ENCODE measurements at places on chromosomes 11 and 22. TPM values are rescaled to one million over a fixed set of nuclear protein-coding genes. Genes with fewer than 3 reads are reported as not detected.

- H3K36me3 ChIP-seq = no peaks in the 10 kb centered on the region
Observed at GRCh38 chr22:40190501-40190900, 12.8 kb downstream of the TNRC6B start.

Gene KCNQ1
- total RNA-seq = 1.0 TPM

Gene IZUMO1R
- not detected for total RNA-seq

GRCh38 chr11:19867064-19867463, 154.4 kb downstream of the NAV2 start:
- DNase-seq = no peak
- no peaks in the 10 kb centered on the region for H3K36me3 ChIP-seq
- no peak overlapping the region for H3K4me3 ChIP-seq
- no peaks in the 10 kb centered on the region for H3K4me1 ChIP-seq
- no peak overlapping the region for H3K27ac ChIP-seq
- no peaks in the 10 kb centered on the region for H3K27me3 ChIP-seq

GRCh38 chr11:1746956-1747752, 3.2 kb downstream of the IFITM10 start:
- no peak overlapping the region for H3K27ac ChIP-seq
- H3K4me1 ChIP-seq = 0 out of 2 replicates have a peak, but pooled peaks cover 6% of the 10 kb centered on the region
- no peak overlapping the region for H3K4me3 ChIP-seq
- DNase-seq = peak; percentile 27
- no peaks in the 10 kb centered on the region for H3K36me3 ChIP-seq

- no peaks in the 10 kb centered on the region for H3K4me1 ChIP-seq
- H3K36me3 ChIP-seq = no peaks in the 10 kb centered on the region
- H3K4me3 ChIP-seq = no peak overlapping the region
- no peak for DNase-seq
Observed at GRCh38 chr11:100941033-100941432, 188.6 kb downstream of the PGR start.

Gene CFL1
- 1,056 TPM for total RNA-seq

DNA sequence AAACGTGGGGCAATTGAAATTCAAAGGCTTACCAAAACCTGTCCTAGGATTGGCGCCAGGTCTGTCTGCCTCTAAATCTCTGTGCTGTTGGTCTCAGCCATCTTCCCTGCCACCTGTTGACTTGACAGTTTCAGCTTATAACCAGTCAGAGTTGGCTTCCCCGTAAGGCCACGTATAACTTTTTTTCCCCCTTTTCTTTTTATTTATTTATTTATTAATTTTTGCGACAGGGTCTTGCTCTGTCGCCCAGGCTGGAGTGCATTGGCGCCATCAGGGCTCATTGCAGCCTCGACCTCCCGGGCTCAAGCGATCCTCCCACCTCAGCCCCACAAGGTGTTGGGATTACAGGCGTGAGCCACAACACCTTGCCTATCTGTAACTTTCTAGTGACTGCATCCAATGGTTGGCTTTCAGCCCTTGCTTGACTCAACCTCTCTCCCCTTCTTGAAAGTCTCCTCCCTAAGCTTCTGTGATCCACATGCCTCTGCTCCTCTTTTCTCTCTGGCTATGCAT, 1.4 kb upstream of the SYVN1 start:
- H3K27ac ChIP-seq = peak overlapping the region; percentile 100
- no peaks in the 10 kb centered on the region for H3K27me3 ChIP-seq
- peak overlapping the region; percentile 30 for H3K4me3 ChIP-seq
- peaks cover 6% of the 10 kb centered on the region for H3K36me3 ChIP-seq
- DNase-seq = no peak

DNA sequence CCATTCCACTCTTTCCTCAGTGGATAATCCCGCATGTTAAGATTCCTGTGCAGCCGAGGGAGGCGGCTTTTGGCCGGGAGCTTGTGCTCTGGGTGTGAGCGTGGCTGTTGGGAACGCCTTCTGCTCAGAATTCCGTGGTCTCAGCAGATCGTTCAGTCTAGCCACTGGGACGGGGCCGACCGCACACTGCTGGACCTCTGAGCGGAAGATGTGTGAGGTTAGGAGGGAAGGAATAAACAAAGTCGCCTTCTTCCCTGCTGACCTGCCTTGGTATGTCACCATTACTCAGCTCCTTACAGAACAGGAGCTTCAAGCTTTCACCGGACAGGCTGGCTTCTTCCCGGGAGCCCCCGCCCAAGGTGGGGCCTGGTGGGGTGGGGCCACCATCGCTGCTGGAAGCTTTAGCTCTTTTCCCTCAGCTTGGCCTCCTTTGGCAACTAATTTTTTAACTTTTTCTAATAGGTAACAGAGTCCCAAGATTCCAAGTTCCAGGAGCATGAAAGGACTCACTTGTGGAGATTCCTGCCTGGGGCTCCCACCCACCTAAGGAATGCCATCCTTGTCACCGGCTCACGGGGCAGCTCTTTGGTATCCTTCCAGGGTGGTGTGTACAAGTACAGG, 22.5 kb upstream of the SEPTIN5 start:
- H3K36me3 ChIP-seq = no peaks in the 10 kb centered on the region
- peak; percentile 53 for DNase-seq
- peaks cover 3% of the 10 kb centered on the region for H3K4me1 ChIP-seq
- H3K27ac ChIP-seq = peak overlapping the region; percentile 79
- no peaks in the 10 kb centered on the region for H3K27me3 ChIP-seq

Gene SLC22A25
- total RNA-seq = 0.16 TPM

Gene PANX3
- total RNA-seq = not detected

- no peaks in the 10 kb centered on the region for H3K36me3 ChIP-seq
- peak overlapping the region; percentile 56 for H3K27ac ChIP-seq
- no peaks in the 10 kb centered on the region for H3K27me3 ChIP-seq
- no peak overlapping the region for H3K4me3 ChIP-seq
- DNase-seq = no peak
Observed at GRCh38 chr22:37387793-37388192, 39.5 kb downstream of the ELFN2 start.

DNA sequence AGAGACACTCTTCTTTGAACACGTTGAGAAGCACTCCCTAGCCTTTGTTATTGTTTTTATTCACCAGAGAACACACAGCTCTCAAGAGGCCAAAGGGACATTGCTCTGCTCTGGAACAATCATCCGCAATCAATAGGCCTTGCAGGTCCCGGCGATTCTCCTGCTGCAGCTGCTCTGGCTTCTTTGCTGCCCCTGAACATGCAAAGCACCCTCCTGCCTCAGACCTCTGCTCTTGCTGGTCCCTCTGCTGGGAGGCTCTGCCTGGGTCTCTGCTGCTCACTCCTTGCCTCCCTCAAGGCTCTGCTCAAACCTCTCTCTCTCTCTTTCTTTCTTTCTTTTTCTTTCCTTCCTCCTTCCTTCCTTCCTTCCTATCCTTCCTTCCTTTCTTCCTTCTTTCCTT, 232.7 kb downstream of the DSCAML1 start:
- no peaks in the 10 kb centered on the region for H3K36me3 ChIP-seq
- no peak for DNase-seq
- no peaks in the 10 kb centered on the region for H3K4me1 ChIP-seq
- no peak overlapping the region for H3K27ac ChIP-seq

Gene MOGAT2
- total RNA-seq = 0.39 TPM

DNA sequence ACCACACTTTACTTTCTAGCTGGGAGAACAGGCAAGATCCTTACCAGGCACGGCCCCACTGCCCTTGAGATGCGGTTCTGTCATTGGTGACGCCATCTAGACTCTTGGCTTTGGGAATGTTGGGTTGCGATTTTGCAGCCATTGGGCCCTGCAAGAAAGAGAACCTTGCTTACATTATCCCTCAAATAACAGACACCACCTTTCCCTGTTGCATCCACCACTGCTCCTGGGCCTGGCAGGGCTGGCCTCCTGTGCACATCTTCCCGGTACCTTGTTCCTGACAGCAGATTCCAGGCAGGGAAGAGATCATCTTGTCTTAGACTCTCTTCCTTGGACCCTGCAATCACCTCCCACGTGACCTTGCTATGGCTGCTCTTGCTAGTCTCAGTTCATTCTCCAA, 3.4 kb downstream of the DHCR7 start:
- no peaks in the 10 kb centered on the region for H3K27me3 ChIP-seq
- H3K4me1 ChIP-seq = peaks cover 11% of the 10 kb centered on the region
- H3K27ac ChIP-seq = peak overlapping the region; percentile 17
- peaks cover 26% of the 10 kb centered on the region for H3K36me3 ChIP-seq
- no peak overlapping the region for H3K4me3 ChIP-seq
- no peak for DNase-seq

GRCh38 chr22:17764036-17764435, 10.2 kb downstream of the BID start:
- no peaks in the 10 kb centered on the region for H3K36me3 ChIP-seq
- H3K4me3 ChIP-seq = no peak overlapping the region
- no peaks in the 10 kb centered on the region for H3K27me3 ChIP-seq
- H3K4me1 ChIP-seq = no peaks in the 10 kb centered on the region
- no peak overlapping the region for H3K27ac ChIP-seq

Gene PACSIN3
- total RNA-seq = 72.8 TPM

DNA sequence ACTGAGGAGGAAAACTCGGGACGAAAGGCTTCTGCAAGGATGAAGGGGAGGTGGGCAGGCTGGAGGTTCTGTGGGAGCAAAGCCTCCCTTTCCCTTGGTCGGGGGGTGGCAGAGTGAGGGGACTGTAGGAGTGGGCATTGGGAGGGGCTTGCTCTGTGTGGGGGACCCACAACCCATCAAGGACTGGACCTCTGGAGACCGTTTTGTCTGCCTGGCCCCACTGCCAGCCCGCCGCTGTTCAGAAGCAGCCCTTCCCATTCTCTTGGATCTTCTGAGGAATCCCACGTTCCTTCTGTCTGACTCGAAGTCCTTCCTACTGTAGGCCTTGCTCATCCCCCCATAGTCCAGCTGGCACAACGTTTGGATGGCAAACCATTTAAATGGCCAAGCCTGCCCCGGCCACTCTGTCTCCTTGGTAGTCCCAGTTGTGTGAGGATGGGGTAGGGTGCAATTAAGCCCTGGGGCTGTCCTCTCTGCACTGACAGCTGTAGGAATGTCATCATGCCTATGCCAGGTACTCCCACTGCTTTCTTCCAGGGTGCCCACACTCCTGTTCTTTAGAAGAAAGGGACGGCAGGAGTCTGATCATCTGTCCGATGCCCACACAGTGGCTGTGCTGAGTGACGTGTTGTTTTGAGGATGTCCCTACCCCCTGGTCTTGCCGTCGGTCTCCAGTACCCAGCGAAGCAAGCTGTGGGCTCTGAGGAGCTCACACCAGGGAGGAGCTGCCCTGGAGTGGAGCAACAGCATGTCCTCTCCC, 17.0 kb upstream of the NECTIN1 start:
- H3K36me3 ChIP-seq = no peaks in the 10 kb centered on the region
- H3K27me3 ChIP-seq = peaks cover 1% of the 10 kb centered on the region
- no peak overlapping the region for H3K27ac ChIP-seq
- no peaks in the 10 kb centered on the region for H3K4me1 ChIP-seq
- no peak for DNase-seq

DNA sequence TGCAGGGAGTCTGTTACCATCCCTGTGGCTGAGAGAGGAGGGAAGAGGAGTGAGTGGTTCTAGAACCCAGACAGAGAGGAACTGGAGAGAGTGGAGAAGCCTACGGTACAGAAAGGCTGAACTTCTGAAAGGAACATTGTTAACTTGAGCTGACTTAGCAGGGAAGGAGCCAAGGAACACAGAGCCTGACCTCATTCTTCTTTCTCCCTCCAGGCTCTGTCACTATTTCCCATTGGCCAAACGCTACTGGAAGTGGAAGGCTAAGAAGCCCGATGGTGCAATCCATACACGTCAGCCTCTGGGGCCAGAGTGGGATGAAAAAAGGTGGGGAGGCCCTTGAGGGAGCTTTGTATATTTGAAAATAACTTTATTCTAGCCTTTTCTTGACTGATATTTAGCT, 16.5 kb upstream of the WT1 start:
- H3K4me1 ChIP-seq = peaks cover 4% of the 10 kb centered on the region
- H3K4me3 ChIP-seq = no peak overlapping the region
- H3K27ac ChIP-seq = no peak overlapping the region

Gene HOATZ
- total RNA-seq = not detected

- peaks cover 19% of the 10 kb centered on the region for H3K4me1 ChIP-seq
- H3K36me3 ChIP-seq = peaks cover 4% of the 10 kb centered on the region
- no peaks in the 10 kb centered on the region for H3K27me3 ChIP-seq
Observed at GRCh38 chr22:23237201-23237798, 57.0 kb downstream of the BCR start.

GRCh38 chr22:29212743-29213142, 7.0 kb downstream of the EMID1 start:
- no peaks in the 10 kb centered on the region for H3K36me3 ChIP-seq
- no peak overlapping the region for H3K27ac ChIP-seq
- no peak for DNase-seq
- no peaks in the 10 kb centered on the region for H3K4me1 ChIP-seq

Gene TMPRSS5
- 2.4 TPM for total RNA-seq

Gene IFITM10
- 2.7 TPM for total RNA-seq

Gene OR8G1
- total RNA-seq = not detected

Gene YWHAH
- 128 TPM for total RNA-seq

DNA sequence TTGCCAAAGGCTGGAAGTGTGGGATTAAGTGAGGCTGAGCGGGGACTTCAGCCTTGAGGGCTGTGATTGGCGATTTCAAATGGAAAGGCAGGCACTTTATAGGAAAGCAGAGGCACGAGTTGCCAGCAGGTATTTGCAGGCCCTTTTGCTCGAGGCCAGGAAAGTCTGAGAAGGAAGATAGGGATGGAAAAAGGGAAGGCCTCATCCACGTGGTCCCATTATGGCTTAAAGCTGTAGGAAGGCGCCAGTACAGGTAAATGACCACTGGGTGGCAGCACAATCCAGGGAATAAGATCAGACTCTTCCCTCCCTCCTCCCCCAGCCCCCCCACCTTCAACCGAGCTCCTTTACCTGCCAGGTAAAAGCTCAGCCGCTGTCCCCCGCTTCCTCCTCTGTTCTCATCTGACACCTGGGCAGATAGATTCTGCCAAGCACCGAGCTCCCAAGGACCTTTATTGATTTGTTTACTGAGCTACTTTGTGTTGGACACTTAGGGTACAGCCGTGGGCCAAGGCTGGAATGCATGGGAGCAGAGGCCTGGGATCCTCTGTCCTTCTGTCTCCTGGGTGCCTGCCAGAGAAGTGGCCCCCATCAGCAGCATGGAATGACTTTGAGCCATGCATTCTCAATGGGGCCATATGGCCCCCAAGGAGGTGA, 7.5 kb downstream of the P2RX3 start:
- H3K27me3 ChIP-seq = no peaks in the 10 kb centered on the region
- DNase-seq = peak; percentile 82
- H3K36me3 ChIP-seq = no peaks in the 10 kb centered on the region
- no peak overlapping the region for H3K27ac ChIP-seq
- H3K4me1 ChIP-seq = peaks cover 6% of the 10 kb centered on the region

- H3K36me3 ChIP-seq = no peaks in the 10 kb centered on the region
- no peaks in the 10 kb centered on the region for H3K27me3 ChIP-seq
- DNase-seq = no peak
- no peak overlapping the region for H3K4me3 ChIP-seq
- no peaks in the 10 kb centered on the region for H3K4me1 ChIP-seq
Observed at GRCh38 chr22:48450188-48450825, 1377.4 kb downstream of the BRD1 start.
